Stomach (tissue), 19 donors: ENCODE measurements at places on chromosomes 13 and 19. TPM values are rescaled to one million over a fixed set of nuclear protein-coding genes. Genes with fewer than 3 reads are reported as not detected.

MAST1 gene
- 2.2 TPM for total RNA-seq

VSIG10L gene
- total RNA-seq: 2.2 TPM

FCER2 gene
- not detected for total RNA-seq

LILRA1 gene
- total RNA-seq: not detected

DNA sequence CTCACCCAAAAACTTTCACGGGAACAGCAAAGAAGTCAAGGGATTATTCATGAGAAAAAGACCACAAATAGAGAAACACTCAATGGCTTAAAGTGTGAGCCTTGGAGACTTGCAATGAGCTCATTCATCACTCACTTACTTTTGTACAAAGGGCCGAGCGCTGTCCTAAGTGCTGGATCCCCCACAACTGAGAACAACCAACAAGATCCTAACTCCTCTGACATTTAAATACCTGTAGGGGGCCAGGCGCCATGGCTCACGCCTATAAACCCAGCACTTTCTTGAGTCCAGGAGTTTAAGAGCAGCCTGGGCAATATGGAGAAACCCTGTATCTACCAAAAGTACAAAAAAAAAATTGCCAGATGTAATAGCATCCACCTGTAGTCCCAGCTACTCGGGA lies 29.4 kb upstream of the ZNF507 start:
- DNase-seq: no peak

DNA sequence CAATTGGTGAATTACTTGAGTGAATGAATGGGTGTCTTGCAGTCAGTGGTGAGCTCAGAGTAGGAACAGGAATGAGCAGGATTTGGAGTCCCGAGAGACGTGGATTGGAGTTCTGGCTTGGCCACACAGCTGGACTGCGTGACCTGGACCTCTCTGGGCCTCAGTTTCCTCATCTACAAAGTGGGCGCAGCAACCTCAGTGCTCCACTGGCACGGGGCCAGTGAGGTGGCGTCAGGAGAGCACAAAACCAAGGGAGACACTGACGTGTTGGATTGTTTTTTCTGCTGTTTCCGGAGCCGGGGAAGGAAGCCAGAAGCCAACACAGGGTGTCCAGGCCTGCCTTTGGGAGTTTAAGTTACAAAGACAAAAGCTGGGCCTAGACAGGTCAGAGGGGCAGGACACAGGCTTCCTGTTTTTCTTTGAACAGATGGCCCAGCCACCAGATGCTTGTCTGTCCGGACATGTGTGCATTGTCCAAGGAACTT lies 6.5 kb upstream of the DOCK6 start:
- DNase-seq: peak; percentile 84

DNA sequence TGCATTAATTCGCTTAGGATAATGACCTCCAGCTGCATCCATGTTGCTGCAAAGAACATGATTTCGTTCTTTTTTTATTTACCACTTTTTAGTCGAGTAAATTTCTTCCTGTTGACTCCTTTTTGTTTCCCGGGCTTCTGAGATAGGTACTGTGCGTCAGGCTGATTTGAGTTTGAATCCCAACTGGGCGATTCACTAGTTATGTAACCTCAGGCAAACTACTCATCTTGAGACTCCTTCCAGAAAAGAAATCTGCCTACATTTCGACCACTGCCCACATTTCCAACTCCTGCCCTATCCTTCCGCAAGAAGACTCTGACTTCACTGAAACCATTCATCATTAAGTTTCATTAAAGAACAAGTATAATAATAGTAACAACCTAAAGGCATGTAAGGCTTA lies 8.2 kb downstream of the SCEL start:
- DNase-seq: no peak

- DNase-seq: peak; percentile 34
These were observed 5.2 kb upstream of the LMNB2 start for GRCh38 chr19:2461751-2462634.

GRCh38 chr13:40026741-40027140 lies 371.3 kb downstream of the COG6 start:
- no peak for DNase-seq
